ENCODE measurements at places on chromosomes 5 and 9.

- DNase-seq = no peak
These were observed 337.7 kb downstream of the CDK5RAP2 start for GRCh38 chr9:120242116-120242811.

DNA sequence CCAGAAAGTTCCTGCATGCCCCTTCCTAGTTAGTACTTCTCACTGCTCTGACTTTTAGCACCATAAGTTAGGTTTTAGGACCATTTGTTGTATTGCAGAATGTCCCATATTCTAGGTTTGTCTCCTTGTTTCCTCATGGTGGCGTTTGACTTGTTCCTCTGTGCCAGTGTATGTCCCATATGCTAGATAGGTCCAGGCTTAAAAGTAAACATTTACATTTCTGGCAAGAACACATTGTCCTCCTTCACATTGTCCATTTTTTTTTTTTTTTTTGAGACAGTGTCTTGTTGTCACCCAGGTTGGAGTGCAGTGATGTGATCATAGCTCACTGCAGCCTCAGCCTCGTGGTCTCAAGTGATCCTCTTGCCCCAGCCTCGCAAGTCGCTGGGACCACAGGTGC, 15.4 kb downstream of the TBC1D13 start:
- no peak for DNase-seq

DNA sequence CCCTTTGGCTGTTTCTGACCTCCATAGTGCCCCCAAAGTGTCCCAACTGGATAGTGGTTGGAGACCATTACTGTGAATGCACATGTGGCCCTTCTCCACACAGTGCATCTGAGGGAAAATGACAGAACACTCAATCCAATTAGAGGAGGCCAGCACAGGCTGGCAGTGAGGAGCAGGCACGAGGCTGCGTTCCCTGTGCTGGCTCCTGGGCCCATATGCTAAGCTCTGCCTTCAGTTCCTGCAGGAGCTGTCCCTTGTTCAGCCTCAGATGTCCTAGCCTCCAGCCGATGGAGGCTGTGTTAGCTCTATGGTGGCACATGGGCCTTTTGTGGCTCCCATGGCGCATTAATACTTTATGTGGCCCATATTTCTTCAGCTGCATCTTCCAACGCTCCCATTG, 35.8 kb downstream of the ALG2 start:
- DNase-seq = no peak

DNA sequence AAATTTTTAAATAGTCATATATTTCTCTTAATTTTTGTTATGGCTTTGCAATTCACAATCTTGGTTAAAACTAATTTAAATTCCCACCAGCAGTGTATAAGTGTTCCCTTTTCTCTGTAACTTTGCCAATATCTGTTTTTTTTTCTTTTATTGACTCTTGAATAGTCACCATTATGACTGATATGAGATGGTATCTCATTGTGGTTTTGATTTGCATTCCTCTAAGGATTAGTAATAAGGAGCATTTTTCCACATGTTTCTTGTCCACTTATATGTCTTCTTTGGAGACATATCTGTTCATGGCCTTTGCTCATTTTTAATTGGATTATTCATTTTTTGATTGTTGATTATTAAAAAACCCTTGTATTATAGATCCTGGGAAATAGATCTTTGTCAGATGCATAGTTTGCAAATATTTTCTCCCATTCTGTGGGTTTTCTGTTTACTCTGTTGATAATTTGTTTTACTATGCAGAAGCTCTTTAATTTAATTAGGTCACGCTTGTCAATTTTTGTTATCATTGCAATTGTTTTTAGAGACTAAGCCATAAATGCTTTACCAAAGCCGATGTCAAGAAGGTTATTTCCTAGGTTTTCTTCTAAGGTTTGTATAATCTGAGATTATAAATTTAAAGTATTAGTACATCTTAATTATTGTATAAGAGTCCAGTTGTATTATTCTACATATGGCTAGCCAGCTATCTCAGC, 610.9 kb downstream of the CHSY3 start:
- no peak for DNase-seq

DNA sequence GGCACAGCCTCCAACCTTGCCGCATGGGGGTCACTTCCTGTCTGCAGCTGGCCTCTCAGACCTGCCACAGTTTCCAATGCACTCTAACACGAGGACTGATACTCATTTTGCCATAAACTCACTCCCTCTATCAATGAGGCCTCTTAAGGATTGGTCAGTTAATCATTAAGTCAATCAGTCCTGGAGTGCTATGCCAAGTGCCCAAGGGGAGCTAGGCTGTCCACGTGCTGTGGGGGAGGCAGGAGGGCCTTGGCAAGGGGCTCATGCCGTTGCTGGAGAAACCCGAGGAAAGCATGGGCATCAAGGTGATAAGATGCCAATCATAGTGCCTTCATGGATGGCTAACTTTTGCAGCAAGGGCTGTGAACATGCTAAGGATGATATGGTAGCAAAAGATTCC, 1.7 kb upstream of the ALDH1B1 start:
- no peak for DNase-seq

GRCh38 chr9:126233913-126234525, 92.6 kb upstream of the MVB12B start:
- DNase-seq = no peak

GRCh38 chr5:60929024-60929423, 15.8 kb downstream of the ERCC8 start:
- no peak for DNase-seq

- no peak for DNase-seq
These were observed 1.6 kb downstream of the NTNG2 start for GRCh38 chr9:132163457-132163875.

DNA sequence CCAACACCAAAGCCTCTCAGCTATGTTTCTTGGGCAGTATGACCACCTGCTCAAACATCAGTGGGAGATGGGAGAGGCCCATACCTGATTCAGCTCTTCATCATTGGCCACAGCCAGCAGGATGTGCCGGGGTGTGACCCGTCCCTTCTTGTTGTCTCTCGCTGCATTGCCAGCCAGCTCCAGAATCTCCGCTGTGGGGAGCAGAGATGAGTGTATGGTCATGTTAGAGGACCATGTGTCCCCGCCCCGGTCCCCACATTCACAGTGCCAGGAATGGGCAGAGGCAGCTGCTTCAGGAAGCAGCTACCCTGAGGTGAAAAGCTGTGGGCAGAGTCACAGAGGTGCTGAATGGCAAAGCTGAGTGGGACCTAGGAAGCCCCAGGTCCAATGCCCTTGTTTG, 29.1 kb downstream of the MACROH2A1 start:
- DNase-seq = no peak

DNA sequence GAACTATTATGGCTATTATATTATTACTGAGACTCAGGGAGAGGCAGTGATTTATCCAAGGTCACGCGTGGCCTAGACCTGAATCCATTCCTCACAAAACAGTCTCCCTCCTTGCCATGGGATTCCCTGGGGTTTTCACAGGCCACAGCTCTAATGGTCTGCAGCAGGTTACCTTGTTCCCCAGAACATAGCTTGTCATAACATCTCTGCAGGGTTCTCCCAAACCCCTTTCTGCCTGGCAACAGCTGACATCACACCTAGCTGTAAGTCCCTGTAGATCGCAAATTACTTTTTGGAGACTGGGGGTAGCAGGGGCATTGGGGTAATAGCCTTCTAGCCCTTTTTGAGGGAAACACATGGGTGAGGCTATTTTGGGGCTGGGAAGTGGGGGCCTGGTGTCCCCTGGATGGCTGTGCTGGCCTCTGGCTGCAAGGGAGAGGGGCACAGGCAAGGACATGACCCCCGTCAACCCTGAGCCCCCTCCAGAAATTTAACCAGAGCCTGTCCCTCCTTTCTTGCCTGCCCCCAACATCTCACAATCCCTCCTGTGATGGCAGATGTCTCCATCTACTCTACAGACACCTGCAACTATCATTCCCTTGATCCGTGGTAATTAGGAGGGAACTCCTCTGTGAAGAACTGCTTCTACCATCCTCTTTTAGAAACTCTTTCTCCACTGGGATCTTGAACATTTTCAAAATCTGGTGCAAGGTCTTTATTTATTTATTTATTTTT, 1.3 kb downstream of the CD74 start:
- DNase-seq = no peak

GRCh38 chr9:13278368-13279246, 885 bp downstream of the MPDZ start:
- DNase-seq = peak; percentile 53

GRCh38 chr9:22342491-22343217, 104.0 kb upstream of the DMRTA1 start:
- no peak for DNase-seq

DNA sequence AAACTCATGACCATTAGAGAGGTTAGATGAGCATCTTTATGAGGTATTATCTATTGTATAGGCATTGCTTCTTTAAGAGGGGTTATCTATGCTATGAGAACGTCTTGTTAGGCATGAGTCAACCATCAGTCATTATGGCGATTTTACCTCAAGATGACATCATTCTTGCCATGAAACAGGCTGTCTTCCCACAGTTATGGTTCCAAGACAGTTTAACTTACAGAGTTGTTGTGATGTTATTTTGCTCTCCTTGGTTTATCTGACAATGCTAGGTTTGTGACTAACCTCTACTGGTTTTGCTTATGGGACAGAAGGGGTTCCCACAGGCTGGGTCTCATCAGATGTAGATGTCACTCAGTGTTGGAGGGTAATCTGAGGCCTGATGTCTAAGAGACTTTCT, 1864.7 kb upstream of the ACO1 start:
- no peak for DNase-seq

GRCh38 chr9:98220911-98221310, 28.5 kb upstream of the CORO2A start:
- DNase-seq = no peak

- no peak for DNase-seq
These were observed 209.3 kb downstream of the PALM2AKAP2 start for GRCh38 chr9:109989296-109989695.

GRCh38 chr5:4802044-4802443, 338.1 kb upstream of the ADAMTS16 start:
- no peak for DNase-seq

DNA sequence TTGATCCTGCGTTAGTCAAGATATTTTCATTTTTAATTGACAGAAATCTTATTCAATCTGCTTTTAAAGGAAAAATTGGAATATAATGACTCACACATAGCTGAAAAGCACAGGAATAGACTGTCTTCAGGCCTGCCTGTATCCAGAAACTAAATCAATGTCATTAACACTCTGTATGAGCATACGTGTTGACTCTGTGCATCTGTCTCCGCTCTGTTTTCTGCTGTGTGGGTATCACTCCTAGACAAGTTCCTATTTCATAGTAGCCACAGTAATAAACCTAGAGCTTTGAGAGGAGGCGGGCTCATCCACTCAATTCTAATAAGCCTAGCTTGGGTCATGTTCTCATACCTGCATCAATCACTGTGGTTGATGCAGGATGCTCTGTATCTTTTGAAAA, 267.6 kb downstream of the KCTD16 start:
- no peak for DNase-seq

DNA sequence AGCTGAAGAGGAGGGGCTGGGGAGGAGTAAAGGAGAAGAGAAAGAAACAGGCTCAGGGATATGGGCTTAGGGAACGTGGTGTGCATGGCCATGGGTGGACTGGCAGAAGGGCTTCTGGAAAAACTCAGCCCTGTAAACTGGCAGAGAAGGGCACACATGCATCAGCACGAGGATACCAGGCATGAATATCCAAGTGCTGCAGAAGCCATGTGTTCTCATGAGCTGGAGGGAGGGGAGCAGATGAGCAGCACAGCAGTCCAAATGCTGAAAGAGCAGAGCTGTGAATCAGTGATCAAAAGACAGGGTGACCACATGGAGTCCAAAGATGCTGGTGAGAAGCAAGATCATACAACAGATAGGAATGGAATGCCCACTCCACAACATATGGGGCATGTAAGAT, 72.3 kb downstream of the SEMA5A start:
- DNase-seq = no peak

- no peak for DNase-seq
These were observed 105.6 kb downstream of the ADAMTSL1 start for GRCh38 chr9:18579536-18579935.

DNA sequence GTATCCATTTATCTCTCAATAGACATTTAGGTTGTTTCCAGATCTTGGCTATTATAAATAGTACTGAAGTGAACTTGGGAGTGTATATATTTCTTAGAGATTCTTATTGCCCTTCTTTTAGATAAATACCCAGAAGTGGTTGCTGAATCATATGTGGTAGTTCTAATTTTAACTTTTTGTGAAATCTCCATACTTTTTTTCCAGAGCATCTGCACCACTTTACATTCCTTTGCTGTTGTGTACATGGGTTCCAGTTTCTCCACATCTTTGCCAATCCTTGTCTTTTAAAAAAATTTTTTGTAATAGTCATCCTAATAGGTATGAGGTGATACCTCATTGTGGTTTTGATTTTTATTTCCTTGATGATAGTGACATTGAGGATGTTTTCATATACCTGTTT, 303.7 kb downstream of the CCDC171 start:
- no peak for DNase-seq

DNA sequence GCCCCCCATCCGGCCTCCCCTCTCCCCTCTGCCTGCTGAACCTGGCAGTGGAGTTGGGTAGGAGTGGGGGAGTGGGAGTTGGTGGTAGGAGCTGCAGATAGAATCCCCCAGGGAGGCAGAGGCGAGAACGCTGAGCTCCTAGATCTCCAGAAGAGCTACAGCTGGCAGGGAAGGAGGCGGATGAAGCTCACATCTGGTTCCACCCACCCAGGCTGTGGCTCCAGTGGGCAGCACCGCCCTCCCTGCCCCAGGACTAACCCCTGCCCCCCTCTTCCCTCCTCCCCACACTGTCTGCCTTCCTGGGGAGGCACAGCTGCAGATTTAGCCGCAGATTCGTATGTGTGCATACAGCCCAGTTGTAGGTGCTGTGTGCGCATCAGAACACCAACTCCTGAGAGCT, 34.2 kb downstream of the C9orf50 start:
- DNase-seq = no peak

DNA sequence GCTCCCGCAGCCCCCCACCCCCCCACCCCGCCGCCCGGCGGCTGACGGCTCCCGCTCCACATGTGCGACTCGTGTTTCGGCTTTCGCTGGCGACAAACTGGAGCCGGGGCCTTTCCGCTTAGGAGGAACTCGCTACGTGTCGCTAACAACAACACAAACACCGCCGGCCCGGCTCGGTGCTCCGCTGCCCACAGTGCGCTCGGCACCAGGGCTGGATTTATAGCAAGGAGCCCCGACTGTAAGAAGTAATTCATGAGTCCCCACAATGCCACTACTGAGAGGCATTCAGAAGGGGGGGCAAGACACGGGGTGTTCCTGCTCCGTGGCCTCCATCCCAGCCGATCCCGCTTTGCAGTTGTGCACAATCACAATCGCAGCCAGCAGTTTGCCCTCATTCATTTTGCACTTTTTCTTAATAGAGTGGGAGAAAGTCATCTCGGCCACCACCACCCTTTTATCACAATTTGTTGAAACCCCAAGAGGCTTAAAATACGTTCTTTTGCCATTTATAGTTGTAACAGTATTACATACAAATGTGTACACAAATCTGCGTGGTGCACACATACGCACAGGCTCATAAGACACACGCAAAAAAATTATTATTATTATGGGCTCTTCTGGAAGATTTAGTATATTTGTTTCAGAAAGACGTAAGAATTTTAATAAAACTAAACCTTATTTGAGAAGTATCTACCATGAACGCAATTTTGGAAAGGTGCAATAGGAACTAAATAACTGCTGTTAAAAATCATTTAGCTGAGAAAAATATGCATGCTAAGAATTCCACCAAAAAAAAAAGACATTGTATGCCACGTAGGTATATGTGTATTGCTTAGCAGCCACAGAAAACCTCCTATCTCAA, 48.1 kb downstream of the EBF1 start:
- peak; percentile 12 for DNase-seq
